ENCODE measurements at places on chromosomes 11 and 22.

- DNase-seq: no peak
These were observed 21.6 kb downstream of the LRRC55 start for GRCh38 chr11:57203359-57203758.

- DNase-seq: peak; percentile 76
These were observed 21.0 kb downstream of the C22orf31 start for GRCh38 chr22:29040385-29041275.

DNA sequence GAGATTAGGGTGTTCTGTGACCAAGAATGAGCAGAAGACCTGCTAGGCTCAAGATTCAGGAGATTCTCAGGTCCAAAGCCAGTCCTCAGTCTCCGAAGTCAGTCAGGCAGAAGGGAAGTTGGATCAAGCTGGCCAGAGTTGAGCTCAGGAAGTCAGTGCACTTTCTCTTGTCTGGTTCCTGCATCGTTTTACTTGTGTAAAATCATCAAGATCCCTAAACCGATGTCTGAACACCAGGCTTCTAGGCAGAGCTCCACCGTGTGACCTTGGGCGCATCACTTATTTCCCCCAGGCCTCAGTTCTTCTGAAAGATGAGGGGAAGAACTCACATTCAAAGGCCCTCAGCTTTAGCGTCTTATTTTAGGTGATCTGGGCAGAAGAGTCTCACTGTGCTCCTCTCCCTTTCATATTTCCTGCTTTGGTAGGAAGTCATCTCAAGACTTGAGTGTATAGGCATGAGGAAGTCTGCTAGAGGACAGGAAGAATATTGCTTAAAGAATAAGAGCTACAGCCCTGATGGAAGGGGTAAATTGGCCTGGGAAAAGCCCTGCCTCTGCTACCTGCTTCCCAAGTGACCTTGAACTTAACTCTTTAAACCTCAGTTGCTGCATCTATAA, 20.2 kb downstream of the NF2 start:
- no peak for DNase-seq

GRCh38 chr11:12160680-12161079, 50.3 kb downstream of the MICAL2 start:
- DNase-seq: no peak

- no peak for DNase-seq
These were observed 6.8 kb downstream of the MPST start for GRCh38 chr22:37026325-37026724.

GRCh38 chr11:134592391-134592990, 180.4 kb upstream of the B3GAT1 start:
- DNase-seq: no peak

- no peak for DNase-seq
These were observed 44.2 kb downstream of the EXPH5 start for GRCh38 chr11:108549319-108549885.

DNA sequence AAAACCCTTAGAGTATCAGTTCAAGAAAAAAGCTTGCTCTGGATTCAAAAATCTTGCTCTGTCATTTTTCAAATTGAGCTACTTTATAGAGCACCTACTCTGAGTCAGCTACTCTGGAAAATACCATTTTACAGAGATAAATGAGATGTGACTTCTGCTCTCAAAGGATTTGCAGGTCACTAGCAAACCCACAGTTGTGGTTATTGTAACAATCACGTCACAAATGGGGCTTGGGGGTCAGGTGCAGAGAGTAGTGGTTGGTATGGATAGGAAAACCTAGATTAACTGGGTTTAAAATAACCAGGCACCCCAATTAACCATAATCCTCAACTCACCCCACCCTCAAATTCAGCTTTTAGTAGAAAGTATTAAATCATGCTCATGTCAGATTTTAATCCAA, 52.3 kb downstream of the MSANTD4 start:
- DNase-seq: no peak

- no peak for DNase-seq
These were observed 37.0 kb downstream of the CTTN start for GRCh38 chr11:70435361-70435760.

DNA sequence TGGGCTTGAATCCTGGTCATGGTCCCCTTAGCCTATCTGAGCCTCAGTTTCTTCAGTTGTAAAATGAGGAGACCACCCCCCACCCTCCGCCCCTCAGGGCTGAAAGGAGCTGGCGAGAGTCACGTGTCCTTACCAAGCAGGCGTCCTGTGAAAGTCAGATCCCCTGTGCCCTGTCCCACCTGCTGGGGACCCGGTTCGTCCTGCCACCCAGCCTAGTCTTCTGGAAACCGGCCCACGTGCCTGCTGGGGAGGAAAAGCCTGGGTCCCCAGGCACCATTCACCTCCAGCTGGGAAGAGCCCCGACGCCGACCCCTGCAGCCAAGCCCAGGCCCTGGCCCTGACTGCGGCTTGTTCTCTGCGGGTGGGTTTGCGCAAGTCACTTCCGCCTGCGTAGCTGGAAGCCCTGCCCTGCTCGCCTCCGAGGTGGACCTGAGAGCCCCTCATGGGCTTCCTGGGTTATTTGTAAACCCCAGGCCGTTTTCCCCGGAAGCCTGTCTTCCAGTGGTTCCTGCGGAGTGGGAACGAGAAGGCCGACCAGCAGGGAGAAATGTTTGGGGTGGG, 679 bp upstream of the SSH3 start:
- peak; percentile 18 for DNase-seq

- DNase-seq: no peak
These were observed at the start of gene PTH for GRCh38 chr11:13495929-13496328. PTH (minus strand) TSS chr11:13495997; CDS start chr11:13492855, 3,142 bp downstream.

DNA sequence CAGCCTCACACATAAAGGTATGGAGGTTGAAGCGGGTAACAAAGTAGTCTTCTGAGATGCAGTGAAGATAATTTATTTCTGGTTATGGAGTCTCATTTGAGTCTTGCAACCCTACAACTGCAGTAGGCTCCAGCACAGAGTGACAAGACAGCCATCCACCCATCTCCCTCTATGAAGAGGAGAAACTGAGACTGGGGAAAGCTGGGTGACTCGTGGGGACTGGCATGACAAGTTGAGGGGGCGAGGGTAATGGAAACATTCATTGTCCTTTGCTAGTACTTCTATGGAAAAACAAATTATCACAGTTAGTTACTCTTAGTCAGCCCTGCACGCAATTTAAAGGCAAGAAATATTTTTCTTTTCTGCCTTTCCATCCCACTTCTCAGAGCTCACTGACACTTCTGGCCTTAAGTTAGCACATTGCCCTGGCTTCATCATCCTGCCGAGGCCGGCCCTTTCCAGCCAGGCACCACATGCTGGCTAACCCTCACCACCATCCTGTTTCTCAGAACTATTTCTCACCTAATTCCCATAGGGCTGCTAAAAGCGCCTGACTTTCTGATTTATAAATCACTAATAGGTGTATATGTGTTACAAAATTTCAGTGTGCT, 361.1 kb downstream of the ETS1 start:
- DNase-seq: no peak

GRCh38 chr11:110431051-110431672, 1.4 kb downstream of the FDX1 start:
- DNase-seq: no peak

Data from head of caudate nucleus (tissue), 42 donors.